ENCODE measurements at places on chromosomes 6 and 20. TPM values are rescaled to one million over a fixed set of nuclear protein-coding genes. Genes with fewer than 3 reads are reported as not detected.

F13A1 gene
- total RNA-seq: not detected

GRCh38 chr6:7904654-7905319, 5.8 kb downstream of the TXNDC5 start:
- no peak for DNase-seq

GRCh38 chr6:156791320-156791850, 14.2 kb downstream of the ARID1B start:
- DNase-seq: peak; percentile 29

- DNase-seq: no peak
Measured at GRCh38 chr6:36633370-36633769, 39.2 kb downstream of the SRSF3 start.

DNA sequence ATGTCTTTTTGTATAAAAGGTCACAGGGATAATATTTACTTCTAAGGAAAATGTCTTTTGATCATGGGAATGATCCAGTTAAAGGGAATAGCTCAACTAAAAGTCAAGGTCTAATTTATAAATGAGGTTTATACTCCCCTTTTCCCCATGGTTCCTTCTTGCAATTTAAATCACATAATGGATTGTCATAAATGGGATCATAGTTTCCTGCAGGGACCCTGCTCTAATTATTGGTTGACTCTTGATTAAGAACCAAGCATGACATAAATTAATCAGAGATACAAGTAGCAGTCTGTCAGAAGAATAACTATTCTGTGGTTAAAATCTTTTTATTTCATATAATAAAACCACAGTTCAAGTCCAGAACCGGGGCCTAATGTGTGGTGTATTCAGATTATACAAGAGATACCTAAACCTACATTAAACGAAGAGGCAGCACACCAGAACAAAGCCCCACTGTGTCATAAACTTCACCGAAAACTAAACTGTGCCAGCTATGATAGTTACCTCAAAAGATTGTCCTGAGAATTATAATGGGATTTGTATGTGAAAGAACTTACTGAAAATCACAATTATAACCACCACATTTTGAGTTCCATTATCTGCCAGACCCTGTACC, 43.0 kb upstream of the CD83 start:
- DNase-seq: no peak

GRCh38 chr6:81708113-81708699, 44.3 kb downstream of the TENT5A start:
- DNase-seq: no peak

GRCh38 chr20:46488451-46488850, 24.9 kb downstream of the ZNF334 start:
- DNase-seq: no peak

GRCh38 chr6:154093231-154094044, 54.4 kb downstream of the OPRM1 start:
- no peak for DNase-seq

STX11 gene
- not detected for total RNA-seq

LBP gene
- not detected for total RNA-seq

GRCh38 chr6:140043762-140044378, 669.4 kb upstream of the CITED2 start:
- no peak for DNase-seq
